ENCODE measurements at places on chromosomes 7 and 10.

- DNase-seq: no peak
Observed at GRCh38 chr10:116815641-116816415, 33.5 kb upstream of the ENO4 start.

DNA sequence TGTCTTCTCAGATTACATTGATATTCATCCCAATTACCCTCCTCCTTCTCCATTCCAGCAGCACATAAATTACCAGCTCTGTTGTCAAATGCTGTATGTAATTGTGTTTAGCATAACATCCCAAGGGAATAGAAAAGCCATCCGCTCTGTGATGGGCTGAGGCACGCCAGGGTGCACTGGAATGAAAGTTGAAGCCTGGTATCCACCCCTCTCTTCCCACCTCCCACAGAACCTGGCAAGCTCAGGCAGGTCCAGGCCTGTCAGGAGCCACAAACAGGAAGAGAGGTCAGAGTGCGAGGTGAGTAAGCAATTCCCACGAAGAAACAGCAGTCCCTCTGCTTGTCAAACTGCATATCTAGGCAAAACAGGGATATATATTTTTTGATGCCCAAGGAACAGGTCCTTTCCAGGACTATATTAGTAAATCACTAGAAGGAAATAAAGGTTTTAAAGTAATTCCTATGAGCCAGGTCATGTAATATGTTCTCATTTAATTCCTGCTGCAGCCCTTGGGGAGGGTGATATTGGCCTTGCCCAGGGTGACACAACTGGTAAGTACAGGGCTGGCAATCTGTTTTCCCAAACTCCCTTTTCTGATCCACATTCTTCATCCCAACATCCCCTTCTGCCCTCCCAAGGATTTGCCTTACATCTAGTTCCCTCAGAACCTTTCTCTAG lies 155.6 kb upstream of the GHITM start:
- DNase-seq: no peak

- DNase-seq: no peak
Observed at GRCh38 chr10:101053516-101053915, 8.3 kb upstream of the KAZALD1 start.

- DNase-seq: peak; percentile 29
Observed at GRCh38 chr10:103504181-103504783, 10.8 kb downstream of the NEURL1 start.

- DNase-seq: no peak
Observed at GRCh38 chr10:51377932-51378599, 303.8 kb downstream of the PRKG1 start.

GRCh38 chr10:110421512-110422138 lies 76.1 kb upstream of the DUSP5 start:
- DNase-seq: no peak

GRCh38 chr7:54839575-54840213 lies 80.7 kb upstream of the SEC61G start:
- no peak for DNase-seq

DNA sequence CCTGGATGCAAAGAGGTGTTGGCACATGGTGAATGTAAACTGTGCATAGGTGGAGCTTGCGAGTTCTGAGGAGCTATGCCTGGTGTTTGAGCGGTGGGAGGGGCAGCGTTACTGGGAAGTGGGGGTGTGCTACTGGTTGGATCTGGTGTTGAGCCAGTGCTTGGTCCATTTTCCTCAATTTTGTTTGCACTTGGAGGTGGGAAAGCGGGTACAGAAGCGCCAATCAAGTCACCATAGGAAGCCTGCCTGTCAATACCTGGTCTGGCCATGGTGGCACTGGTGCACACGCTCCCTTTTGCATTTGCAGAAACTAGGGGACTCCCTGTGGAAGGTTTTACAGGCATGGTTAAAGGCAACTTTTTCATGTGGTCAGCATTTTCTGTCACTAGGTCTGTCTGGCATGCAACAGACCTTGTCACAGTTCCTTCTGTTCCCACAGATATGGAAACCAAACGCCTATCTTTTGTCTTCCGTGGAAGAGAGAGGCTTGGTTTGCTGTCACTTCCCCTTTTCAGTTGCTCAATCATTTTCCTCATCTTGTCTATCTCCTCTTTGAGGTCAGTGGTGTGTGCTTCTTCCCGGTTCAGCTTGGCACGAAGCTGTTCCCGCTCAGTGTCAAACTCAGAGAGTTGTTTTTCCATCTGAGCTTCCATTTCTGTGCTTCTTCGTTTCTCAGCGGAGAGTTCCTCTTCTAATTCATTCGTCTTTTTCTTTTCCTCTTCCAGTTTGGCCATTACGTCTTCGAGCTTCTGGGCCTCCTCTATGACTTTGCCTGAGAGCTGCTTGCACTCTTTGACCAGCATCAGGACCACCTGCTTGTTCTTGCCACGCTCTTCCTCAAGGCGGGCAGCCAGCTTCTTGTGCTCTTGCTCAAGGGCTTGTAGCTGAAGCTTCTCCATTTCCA lies 81.1 kb downstream of the CTTNBP2 start:
- DNase-seq: no peak

DNA sequence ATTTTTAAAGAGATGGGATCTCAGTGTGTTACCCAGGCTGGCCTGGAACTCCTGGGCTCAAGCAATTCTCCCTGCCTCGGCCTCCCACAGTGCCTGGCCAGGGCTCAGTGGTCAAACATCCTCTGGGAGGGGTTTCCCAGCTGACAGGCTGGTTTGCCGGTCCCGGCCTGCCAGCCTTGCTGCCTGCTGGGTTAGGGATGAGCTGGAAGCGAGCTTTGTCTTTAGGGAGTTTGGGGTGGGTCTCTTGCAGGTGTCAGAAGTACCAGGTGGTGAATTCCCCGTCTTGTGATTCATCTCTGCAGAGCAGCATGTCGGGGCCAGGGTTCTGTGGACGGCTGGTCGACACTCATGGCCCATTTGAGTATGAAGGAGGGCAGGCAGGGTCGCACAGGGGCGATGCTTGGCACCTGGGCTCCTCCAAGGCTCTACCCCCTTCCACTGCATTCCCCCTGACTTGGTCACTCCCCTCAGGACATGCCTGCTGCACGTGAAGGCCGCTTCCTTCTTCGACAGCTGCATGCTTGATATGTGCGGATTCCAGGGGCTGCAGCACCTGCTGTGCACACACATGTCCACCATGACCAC lies 30.3 kb downstream of the ZAN start:
- DNase-seq: no peak

DNA sequence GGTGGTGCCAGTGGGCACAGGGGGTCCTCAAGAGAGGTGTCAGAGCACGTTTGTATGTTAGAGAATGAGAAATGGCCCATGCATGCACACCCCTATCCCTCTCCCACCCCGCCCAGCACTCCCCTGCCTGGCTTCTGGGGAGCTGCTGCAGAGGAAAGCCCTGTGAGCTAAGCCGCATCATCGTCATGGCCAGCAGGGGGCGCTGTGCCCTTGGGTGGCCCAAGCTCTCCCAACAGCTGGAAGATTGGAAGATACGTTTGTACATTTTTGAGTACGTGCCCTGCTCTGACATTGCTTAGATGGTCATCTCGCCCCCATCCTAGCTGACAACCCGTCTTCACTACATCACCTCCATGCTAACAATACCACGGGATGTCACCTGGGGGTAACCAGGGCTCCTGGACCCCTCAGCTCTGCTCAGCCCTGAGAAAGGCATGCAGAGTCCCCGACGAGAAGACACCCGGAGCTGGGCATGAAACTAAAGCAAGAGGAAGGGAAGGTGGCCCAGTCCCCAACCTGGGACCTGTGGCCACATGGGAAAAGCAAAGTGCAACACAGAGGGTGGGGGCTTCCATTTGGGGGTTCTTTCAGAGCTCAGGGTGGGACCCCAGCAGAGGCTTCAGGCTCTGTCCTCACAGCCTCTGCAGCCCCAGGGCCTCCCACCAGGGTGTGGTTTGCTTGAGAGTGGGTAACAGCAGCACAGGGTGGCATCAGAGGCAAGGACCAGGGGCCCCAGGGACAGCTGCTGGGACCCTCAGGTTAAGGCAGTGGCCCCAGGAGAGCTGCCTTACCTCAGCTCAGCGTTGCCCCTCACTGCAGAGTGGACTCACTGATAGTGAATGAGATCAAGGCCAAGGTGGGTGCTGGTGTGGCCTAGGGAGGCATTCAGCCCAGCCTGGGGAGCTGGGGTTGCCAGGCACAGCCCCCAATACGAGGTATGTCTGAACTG lies 136.6 kb downstream of the PTPN20 start:
- peak; percentile 66 for DNase-seq

DNA sequence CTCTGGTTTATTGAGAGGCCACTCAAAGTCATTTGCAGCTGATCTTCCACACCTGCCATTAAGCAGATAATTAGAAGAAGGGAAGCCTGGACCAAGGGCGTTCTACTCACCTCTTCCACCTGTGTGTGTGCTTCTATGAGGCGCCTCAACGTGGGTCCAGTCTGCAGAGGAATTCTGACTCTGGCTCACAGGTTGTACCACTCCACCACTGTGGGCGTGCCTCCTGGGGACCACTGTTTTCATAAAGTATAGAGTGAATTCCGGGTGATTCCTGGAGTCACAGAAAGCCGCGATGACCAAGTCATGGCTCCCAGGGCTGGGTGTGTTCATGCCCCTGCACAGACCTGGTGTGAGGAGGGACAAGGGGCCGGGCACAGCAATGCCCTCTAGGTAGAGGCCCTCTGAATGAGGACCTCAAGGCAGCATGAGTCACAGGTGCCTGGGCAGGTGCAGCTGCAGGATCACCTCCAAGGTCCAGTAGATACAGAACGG lies 408.3 kb upstream of the MGMT start:
- no peak for DNase-seq

GRCh38 chr7:1301054-1301881 lies 68.6 kb downstream of the UNCX start:
- DNase-seq: no peak

- DNase-seq: no peak
Observed at GRCh38 chr7:140841166-140841715, 83.5 kb downstream of the BRAF start.

DNA sequence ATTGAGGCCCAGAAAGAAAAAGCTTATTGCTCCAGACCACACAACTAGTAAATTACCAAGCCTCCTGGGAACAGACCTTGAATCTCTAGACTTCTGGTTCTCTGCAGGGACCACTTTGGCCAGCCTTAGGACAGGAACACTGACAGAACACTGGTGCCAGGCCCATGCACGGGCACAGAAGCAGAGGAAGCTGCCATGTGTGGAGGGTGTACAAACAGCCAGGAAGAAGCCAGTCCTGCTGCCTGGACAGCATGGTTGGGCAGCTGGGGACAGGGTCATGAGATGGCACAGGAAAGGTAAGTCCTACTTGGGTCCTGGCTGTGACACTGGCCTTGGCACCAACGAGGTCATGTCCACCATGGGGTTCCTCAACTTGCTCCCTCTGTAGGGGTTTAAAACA lies 19.2 kb downstream of the MMRN2 start:
- DNase-seq: no peak

- DNase-seq: no peak
Observed at GRCh38 chr7:54841772-54842697, 83.0 kb upstream of the SEC61G start.

DNA sequence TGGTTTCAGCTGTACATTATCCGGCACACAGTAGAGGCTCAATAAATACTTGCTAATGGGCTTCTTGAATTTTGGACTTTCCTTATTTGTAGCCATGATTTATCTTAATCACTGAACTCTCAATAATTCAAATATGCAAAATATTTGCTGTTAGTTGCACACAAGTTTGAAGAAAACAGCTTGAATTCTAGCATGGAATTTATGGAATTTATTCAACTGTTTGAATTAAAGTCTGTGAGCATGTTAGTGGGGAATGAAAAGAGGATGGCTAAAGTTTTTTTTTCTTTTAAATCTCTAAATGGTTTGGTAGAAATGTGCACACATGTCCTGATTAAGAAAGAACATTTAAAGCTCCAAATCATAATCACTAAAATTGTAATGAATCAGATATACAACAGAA lies 42.5 kb downstream of the SIRT1 start:
- DNase-seq: no peak

DNA sequence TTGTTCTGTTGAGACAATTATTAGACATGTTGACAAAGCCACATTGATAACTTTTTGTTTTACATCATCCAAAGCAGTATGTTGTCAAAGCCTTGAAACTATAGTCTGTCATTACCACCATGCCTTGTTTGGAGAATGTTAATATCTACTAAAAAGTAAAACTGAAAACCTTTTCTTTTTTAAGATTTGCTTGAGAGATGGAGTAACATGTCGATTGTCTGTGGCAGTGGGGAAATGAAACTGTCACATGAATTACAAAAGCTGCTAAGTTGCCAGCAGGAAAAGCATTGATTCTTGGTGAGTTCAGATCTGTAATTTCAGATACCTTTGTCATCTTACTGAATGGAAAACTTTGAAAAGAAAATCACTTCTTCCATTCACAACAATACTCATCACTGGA lies 69.1 kb downstream of the TFPI2 start:
- no peak for DNase-seq

- no peak for DNase-seq
Observed at GRCh38 chr7:2175514-2175913, 57.2 kb downstream of the MAD1L1 start.

DNA sequence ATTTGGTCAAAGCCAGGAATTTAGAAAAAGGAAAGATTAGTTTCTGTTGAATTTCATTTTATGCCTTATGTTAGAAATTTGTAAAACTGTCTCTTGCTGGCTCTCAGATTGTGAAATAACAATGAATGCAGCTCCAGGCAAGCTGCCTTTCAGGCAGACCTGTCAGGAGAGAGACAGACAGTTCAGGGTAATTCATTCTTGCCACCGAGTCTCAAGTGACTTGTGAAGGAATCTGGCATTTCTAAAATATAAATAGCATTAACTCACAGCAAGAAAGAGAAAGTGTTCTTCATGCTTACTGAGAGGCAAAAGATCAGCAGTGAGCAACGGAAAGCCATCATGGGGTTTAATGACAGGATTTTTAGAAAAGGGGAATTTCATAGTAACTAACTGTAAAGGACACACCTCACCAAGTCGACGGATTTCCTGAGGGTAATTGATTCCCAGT lies 442.3 kb upstream of the AKR1E2 start:
- DNase-seq: no peak

GRCh38 chr10:126480648-126481047 lies 92.4 kb upstream of the ADAM12 start:
- no peak for DNase-seq

DNA sequence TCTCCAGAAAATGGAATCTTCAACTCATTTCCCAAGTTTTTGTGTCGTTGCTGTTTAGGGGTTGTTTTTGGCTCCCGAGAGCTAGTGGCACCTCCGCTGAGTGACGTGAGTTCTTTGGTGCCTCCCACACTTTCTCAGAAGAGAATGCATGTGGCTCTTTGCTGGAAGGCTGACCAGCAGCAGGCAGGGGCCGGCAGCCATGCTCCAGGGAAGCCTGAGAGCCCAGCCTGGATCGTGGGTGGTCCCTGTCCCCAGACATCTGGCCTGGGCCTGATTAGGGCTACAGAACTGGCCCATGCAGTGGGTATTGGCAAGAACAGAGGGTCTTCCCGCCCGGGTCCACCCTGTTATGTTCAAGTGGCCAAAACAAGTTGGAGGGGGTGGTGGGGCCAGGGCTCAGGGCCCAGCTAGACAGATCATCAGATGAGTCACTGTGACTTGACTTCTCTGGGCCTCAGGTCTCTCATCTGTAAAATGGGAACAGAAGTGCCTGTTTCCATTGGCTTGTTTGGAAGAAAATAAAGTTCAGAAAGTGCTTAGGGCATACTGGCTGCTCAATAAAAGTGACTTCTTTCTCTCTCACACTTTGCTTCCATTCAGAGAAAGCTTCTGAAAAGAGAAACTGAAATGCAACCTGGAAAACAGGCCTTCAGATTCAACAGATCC lies 83.1 kb downstream of the STRA8 start:
- no peak for DNase-seq

- DNase-seq: no peak
Observed at GRCh38 chr10:11825796-11826414, 2.7 kb downstream of the PROSER2 start.

- no peak for DNase-seq
Observed at GRCh38 chr10:118870467-118871243, 115.9 kb upstream of the CACUL1 start.

- peak; percentile 21 for DNase-seq
Observed at GRCh38 chr10:103916876-103917275, 1.1 kb downstream of the STN1 start.

All from stimulated activated CD4-positive, alpha-beta T cell treated with anti-CD3 and anti-CD28 coated beads, Interleukin-4, amount 100 ng/mL, for 4 hours (primary cell).